ENCODE measurements at places on chromosomes 13 and 19.
A peak's percentile ranks its signal among the peaks of the same experiment; 100 is the strongest.

- no peak for DNase-seq
Observed at GRCh38 chr13:29702912-29703351, 107.4 kb upstream of the SLC7A1 start.

GRCh38 chr13:48569104-48569666, 36.3 kb upstream of the RCBTB2 start:
- no peak for DNase-seq

- DNase-seq, result no peak
Observed at GRCh38 chr19:47824396-47824795, 2.7 kb downstream of the CRX start.

- DNase-seq, result no peak
Observed at GRCh38 chr19:44957526-44957925, 2.3 kb downstream of the CLPTM1 start.

- DNase-seq, result no peak
Observed at GRCh38 chr13:31670831-31671617, 68.3 kb upstream of the RXFP2 start.

- no peak for DNase-seq
Observed at GRCh38 chr13:38543561-38543960, 143.3 kb upstream of the FREM2 start.

- DNase-seq, result peak; percentile 65
Observed at GRCh38 chr13:51286135-51287002, 53.1 kb upstream of the SERPINE3 start.

GRCh38 chr19:9178901-9179300, at the start of gene OR7D2:
Gene OR7D2, plus strand, starts transcription at chr19:9178979. Its CDS starts 6,803 bp downstream, at chr19:9185782.
- DNase-seq, result no peak

DNA sequence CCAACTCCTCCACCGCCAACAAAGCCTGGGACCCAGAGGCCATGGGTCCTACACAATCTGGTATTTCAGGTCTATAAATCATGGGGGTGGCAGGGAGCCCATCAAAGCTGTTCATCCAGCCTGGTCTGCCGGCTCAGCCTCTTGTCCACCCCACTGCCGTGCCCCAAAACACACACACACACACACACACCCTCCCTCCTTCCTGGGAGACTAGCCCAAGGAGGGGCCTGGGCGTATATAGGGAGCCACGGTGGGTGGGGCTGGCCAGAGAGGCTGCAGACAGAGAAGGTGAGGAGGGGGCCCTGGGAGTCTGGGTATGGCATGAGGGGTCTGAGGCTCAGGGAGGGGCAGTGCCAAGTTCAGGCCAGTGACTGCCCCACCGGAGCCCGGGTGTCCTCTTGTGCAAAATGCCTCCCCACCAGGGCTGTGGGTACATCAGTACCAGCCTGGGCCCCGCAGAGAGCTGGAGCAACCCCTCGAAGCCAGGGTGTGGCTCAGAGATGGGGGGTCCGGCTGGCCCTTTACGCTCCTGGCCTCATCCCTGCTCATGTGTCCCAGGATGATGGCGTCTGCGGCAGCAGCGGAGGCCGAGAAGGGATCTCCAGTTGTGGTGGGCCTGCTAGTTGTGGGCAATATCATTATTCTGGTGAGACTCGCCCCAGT, at the start of gene UPK1A:
UPK1A (plus strand) TSS at position 267 of the 663 bp plus-strand sequence; CDS start at position 563, 296 bp downstream.
- DNase-seq, result no peak

DNA sequence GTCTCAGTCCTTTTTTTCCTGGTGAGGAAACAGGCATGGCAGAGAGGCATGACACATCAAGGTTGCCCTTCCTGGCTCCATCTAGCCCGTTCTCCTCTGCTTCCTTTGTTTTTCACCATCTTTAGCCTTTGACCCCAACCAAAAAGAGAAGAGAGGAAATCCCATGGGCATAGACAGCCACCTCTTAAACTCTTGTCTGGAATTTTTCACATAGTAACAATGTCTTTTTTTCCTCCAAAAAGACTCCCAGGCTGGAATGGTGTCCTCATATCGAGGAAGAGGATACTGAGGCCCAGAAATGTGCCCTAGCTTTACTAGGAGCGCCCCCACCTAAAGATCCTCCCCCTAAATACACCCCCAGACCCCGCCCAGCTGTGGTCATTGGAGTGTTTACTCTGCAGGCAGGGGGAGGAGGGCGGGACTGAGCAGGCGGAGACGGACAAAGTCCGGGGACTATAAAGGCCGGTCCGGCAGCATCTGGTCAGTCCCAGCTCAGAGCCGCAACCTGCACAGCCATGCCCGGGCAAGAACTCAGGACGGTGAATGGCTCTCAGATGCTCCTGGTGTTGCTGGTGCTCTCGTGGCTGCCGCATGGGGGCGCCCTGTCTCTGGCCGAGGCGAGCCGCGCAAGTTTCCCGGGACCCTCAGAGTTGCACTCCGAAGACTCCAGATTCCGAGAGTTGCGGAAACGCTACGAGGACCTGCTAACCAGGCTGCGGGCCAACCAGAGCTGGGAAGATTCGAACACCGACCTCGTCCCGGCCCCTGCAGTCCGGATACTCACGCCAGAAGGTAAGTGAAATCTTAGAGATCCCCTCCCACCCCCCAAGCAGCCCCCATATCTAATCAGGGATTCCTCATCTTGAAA, at the start of gene GDF15:
GDF15 (plus strand) TSS at position 484 of the 868 bp plus-strand sequence; CDS start at position 516, 32 bp downstream.
- peak; percentile 37 for DNase-seq

DNA sequence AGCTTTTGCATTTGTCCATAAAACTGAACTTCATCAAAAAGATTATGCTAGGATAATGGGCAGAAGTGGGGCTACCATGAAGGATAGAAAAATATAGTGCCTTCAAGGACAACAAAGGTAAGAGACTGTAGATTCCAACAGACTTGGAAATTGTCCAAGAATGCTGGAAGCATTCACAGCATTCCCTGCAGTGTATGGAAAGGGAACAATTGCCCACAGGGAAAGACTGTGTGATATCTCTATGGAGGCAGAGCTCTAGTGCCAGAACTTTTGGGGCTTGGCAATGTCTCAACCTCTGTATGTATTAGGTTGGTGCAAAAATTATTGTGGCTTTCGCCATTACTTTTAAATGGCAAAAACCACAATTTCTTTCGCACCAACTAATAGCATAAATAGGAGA, 1598.8 kb upstream of the MIR17HG start:
- no peak for DNase-seq

GRCh38 chr13:67854990-67855389, 624.9 kb upstream of the PCDH9 start:
- DNase-seq, result no peak

GRCh38 chr19:2455851-2456570, 748 bp downstream of the LMNB2 start:
- DNase-seq, result peak; percentile 51

DNA sequence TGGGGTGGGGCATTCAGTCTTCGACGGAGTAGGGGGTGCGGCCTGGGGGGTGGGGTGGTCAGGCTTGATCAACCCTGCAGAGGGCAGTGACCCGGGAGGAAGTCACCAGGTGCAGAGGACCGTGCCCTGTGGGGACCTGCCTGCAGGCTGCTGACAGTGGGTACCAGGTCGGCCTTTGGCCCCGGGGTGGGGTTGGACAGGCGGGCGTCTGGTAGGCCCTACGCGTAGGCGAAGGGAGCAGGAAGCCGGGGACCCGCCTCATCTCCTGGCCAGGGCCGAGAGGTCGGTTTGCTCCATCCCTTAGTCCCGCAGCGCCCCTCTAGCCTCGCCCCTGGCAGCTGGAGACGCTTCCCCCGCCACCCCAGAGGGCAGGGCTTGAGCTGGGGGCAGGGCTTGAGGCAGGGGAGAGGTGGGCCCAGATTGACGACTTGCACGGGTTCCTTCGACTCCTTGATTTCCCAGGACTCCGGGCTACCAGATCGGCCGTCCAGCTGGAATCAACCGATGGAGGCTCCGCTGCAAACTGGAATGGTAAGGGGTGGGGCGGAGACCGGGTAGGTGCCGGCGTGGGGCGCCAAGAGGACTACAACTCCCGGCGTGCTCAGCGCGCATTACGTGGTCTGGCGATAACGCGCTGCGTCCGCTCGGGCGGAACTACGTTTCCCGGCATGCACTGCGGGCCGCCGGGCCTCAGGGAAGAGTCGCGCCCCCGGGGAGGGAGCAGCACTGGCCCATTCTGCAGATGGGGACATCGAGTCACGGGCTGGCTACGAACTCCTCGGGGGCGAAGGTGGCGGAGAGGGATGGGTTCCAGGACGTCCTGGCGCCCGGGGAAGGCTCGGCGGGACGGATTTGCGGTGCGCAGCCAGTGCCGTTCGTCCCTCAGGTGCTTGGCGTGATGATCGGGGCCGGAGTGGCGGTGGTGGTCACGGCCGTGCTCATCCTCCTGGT, at the start of gene PNPLA6:
PNPLA6 (plus strand) TSS at position 671 of the 951 bp plus-strand sequence; CDS start at position 743, 72 bp downstream.
- DNase-seq, result peak; percentile 95

DNA sequence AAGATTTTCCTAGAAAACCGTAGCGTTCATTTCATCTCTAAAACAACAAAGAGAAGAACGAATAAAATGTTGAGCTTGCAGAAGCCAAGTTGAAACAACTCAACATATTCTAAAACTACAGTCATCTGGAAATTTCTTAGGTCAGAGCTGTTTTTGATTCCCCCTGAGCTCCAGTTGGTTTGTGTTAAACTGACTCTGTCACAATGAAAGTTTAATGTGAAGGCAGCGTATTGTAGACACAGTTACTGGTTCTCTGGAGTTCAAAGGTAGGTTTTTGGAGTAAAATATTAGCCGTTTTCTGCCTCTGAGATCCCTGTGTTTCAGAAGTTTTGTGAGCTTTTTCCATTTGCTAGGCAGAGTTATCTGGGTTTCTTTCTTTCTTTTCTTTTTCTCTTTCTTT, 2.2 kb downstream of the ARHGEF7 start:
- DNase-seq, result no peak

- no peak for DNase-seq
Observed at GRCh38 chr13:95713651-95714050, 36.7 kb downstream of the DNAJC3 start.

DNA sequence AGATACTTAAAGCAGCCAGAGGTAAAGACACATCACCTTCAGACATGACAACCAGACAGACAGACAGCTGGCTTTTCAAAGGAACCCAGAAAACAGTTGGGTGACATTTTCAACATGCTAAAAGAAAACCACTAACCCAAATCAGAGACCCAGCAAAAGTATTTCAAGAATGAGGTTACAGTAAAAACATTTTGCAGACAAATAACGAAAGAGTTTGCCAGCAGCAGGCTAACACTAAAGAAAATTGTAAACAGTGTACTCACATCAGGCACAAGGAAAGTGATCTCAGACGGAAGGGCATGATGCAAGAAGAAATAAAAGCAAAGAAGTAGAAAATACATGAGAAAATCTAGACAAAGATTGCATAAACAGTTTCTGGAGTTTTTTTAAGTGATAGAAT, 46.4 kb downstream of the AP1M1 start:
- DNase-seq, result no peak

DNA sequence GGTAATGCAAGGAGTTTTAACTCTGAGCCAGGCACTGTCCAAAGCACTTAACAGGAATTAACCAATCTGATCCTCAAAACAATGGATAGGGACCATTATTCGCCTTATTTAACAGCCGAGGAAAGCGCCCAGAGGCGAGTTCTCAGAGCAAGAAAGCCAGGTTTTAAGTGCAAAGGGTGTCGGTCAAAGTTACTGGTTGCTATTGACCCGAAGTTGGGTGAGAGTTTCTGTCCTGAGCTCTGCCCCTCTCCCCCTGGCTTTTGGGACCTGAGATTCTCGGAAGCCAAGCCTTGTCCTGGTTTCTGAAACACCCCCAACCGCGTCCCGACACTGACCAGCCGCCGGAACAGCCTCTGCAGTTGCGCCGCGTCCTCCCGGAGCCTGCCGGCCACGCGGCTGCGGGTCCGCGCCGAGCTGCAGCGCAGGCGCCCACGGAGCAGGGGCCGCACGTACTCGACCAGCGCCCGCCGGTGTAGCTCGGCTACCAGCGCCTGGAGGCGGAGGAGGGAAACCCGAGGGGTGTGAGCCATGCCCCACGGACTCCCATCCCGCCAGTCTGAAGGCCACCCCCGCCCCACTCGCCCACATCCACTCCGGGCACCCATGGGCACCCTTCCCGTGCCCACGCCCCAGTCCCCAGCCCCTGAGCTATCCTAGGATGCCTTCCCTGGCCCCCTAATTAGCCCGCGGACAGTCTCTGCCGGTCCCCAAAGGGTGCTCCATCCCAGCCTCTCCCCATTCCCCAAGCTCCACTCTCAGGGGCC, 27.8 kb downstream of the EXOC3L2 start:
- no peak for DNase-seq

- no peak for DNase-seq
Observed at GRCh38 chr19:6276447-6276846, 3.3 kb downstream of the MLLT1 start.

GRCh38 chr13:30038884-30039283, 188.5 kb upstream of the UBL3 start:
- DNase-seq, result no peak

- DNase-seq, result no peak
Observed at GRCh38 chr13:98487016-98487415, 89.9 kb downstream of the STK24 start.

DNA sequence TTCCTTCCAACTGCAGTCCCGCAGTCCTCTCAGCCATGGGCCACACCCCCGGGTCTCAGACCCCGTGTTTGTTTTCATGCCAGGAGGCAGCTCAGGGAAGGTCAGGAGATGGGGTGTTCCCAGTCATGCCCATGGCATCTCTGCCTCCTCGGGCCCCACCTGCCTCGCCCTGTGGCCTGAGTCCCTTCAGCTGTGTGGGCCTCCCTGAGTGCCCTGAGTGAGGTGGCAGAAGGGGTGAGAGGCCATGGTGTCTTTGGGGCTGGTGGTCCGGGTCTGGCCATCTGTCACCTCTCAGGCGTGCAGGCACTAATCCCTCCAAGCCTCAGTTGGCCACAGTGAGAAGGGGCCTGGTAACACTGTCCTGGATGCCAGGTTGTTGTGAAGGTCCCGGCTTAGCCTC, 10.9 kb upstream of the KDM4B start:
- no peak for DNase-seq

DNA sequence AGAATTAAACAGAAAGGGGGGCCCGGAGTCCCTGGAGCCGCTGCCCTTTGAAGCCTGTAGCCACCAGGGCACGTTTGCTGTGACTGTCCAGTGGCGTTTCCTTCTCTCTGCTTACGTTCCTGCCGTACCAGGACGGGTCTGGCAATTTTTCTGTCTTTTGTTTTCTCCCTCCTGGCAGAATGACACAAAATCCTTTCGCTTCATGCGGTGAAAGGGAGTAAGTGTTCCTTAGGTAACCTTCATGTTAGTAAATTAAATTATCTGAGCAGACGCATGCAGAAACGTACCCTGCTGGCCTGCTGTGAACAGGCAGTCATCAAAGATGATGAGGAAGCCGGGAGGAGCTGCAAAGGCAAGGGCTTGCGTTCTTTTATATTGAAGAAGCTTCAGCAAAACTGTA, 299.3 kb upstream of the ARGLU1 start:
- no peak for DNase-seq
